ENCODE measurements at places on chromosomes 4 and X.

- DNase-seq, result no peak
These were observed 46.1 kb upstream of the CITED1 start for GRCh38 chrX:72351606-72352334.

DNA sequence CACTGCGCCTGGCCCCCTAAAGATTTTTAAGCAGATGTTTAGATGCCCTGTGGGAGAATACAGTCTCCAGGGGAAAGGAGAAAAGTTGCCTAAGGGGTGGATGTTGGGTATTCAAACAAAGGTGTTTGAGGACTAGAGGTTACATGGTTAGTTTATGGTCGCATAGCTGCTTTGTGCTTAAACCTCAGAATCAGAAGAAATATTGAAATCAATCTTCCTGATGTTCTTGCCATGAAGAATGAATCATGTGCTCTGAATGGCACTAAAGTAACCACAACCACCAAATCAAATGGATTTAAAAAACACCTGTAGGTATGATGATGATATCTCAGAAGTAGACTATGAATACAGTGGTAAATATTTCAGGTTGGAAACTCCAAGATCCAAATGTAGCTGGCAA lies 42.7 kb upstream of the TEX13A start:
- DNase-seq, result no peak

GRCh38 chr4:105166066-105166465 lies 19.4 kb downstream of the TET2 start:
- no peak for DNase-seq

DNA sequence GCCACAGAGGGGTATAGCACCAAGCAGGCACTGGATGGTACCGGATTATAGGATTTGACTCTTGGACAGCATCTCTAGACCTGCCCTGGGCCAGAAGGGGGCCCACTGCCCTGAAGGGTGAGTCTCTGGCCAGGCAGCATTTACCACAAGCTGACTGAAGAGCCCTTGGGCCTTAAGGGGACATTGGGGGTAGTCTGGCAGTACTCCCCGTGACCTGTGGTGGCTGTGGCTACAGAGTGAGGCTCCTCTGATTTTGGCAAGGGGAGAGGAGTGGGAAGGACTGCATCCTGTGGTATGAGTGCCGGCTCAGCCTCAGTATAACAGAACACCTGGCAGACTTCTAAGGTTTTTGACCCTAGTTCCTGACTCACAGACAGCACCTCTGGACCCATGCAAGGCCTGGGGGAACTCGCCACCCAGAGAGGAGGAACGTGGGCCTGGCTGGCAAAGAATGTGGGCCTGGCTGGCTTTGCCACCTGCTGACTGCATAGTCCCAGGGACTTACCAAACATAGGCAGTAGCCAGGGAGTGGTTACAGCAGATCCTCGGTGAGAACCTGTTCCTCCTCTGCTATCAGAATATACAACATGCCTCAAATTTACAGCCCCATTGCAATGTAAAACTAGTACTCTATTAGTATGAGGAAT lies 48.1 kb downstream of the ABCB7 start:
- DNase-seq, result no peak

DNA sequence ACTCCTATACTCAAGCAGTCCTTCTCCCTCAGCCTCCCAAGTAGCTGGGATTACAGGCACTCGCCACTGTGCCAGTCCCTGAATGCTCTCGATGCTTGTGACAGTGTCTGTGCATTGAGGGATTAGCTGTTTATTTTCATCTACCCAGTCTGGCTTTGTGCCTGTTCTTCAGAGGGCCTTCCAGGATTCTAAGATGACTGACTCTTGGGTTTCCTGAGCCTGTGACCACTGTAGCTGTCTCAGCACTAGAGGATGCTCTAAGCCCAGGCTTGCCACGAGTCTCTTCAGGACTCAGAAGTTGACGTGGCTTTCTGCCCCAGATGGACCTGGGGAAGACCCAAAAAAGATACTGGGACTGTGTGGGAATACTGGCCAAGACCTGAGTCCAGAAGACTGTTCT lies 201.4 kb downstream of the ARHGAP10 start:
- DNase-seq, result no peak

DNA sequence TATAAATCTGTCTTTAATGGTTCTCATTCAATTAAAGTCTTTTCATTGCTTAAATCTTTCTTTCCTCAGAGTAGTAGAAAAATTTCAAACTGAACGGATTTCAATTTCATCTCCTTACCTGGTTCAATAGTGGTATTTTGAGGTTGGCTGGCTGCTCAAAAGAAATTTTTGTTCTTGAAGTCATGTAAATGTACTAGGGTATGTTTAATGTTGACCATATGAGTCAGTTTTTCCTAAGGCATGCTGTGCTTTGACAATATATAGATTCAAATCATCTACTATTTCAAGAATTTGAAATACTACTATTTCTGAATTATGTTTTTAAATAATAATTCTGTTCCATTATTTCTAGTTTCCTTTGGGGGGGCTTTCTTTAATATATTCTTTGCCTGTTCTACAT lies 105.5 kb downstream of the PACRGL start:
- DNase-seq, result no peak

DNA sequence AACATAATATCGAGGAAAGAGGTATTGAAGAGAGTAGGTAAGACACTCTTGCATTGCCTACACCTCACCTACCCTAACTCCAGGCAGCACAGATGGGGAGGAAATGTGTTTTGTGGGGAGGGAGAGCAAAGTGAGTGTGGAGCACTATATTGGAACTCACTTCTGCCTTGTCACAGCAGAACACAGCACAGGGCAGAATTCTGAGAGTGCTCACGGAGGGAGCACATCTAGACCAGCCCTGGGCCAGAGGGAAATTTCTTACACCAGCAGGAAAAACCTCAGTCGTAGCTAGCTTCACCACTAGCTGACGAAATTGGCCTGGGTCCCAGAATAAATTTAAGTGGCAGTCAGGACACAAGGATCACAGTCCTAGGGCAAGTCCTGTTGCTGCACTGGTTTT lies 517.3 kb downstream of the TMA16 start:
- no peak for DNase-seq

- DNase-seq, result no peak
These were observed 731.0 kb downstream of the CENPC start for GRCh38 chr4:66814277-66814676.

GRCh38 chrX:136497556-136498052 lies at the start of gene HTATSF1:
Gene HTATSF1 (plus strand): TSS chrX:136497592. CDS start chrX:136497685, 93 bp downstream.
- no peak for DNase-seq

DNA sequence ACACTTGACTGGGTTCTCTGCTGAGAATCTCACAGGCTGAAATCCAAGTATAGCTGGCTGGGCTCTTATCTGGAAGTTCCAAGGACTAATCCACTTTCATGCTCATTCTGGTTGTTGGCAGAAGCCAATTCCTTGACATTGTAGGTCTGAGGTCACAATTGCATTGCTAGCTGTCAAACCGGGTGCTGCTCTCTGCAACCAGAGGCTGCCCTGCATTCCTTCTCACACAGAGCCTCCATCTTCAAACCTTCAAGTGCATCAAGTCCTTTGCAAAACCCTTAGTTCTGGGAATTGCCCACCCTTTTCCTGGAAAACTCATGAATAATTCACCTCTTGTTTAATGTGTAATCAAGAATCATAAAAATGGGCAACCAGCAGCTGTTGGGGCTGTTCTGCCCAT lies 404.2 kb downstream of the KCNIP4 start:
- no peak for DNase-seq

- DNase-seq, result no peak
These were observed 600.0 kb downstream of the BCOR start for GRCh38 chrX:39497702-39498265.

GRCh38 chr4:188198982-188199792 lies 59.9 kb downstream of the TRIML1 start:
- DNase-seq, result no peak

- DNase-seq, result no peak
These were observed 19.2 kb upstream of the WFS1 start for GRCh38 chr4:6250235-6250983.

- DNase-seq, result no peak
These were observed 128.2 kb downstream of the CBR4 start for GRCh38 chr4:168881781-168882420.

- DNase-seq, result no peak
These were observed 36.0 kb downstream of the SORBS2 start for GRCh38 chr4:185775792-185776555.

DNA sequence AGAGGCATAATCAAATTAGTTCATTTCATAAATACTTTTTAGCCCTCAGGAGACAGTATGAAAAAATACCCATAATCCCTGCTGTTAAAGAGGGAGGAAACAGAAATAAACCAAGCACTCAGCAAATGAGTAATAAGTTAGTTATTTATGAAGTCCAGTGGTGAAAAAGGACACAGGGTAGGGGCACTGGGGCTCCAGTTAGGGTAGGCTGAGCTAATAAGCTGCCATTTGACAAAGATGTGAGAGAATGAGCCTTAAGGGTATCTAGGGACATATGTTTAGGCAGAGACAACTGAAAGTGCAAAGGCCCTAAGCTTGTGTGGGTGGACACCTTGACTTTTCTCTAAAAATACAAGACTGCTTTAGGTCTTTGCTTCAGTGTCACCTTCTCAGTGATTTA lies 94.4 kb downstream of the IL15 start:
- no peak for DNase-seq

- DNase-seq, result no peak
These were observed 68.0 kb upstream of the ZNF157 start for GRCh38 chrX:47302396-47302795.

DNA sequence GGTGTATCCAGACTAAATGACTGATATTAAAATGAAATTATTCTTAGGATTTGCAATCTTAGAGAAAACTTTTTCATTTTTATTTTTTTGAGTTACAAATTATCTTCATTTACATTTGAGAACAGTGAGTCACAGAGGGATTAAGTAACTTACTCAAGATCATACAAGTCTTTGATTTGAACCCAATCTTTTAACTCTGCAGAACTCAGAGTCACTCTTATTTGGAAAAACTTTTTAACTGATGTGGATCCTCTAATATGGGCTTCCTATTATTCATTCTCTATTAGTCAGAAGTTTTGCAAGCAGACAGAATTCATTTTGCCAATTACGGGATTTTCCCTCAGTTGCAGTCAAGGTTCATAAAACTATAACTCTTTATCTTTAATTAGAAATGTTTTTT lies 20.1 kb downstream of the HPRT1 start:
- DNase-seq, result no peak

DNA sequence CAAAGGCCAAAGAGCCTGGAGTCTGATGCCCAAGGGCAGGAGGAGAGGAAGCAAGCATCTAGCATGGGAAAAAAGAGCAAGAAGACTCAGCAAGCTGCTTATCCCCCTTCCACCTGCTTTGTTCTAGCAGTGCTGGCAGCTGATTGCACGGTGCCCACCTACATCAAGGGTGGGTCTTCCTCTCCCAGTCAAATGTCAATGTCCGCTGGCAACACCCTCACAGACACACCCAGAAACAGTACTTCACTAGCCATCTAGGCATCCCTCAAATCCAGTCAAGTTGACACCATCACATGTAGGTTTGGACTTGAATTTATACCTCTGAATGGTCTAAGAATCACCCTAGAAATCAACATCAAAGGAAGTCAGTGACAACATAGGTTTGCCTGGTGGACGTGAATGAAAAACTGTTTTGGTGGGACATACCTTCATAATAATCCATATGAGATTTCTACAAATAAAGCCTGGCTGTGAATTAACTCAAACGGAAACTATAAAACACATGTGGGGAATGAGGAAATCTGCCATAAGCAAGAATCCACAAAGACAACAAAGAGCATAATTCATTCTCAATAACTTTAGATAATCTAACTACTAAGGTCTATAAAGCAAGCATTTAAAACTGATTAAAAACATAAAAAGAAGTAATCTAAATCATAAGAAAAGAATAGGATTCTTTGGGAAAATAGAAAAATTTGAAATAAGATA lies 185.8 kb upstream of the JADE1 start:
- DNase-seq, result no peak

GRCh38 chr4:25032126-25032525 lies 1.4 kb upstream of the LGI2 start:
- no peak for DNase-seq

GRCh38 chr4:94408549-94409374 lies 43.0 kb upstream of the PDLIM5 start:
- no peak for DNase-seq

- DNase-seq, result no peak
These were observed 108.2 kb upstream of the BMPR1B start for GRCh38 chr4:94649381-94650133.

DNA sequence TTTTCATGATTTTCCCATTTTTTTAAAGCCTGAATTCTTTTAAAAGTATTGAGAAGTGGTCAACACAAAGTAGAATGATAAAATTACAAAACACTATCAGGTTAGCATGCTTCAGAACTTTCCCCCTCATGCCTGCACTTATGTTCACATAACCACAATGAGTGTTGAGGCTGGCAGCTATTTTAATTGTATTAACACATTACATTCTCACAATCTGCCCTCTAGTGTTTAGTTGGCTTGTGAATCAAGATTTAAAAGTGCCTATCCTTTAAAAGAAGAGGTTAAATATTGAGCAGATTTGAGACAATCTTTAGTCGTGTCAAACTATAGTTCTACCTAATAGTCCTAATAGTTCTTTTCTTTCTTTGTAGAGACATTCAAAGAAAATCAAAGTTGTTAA lies 93.6 kb upstream of the NAP1L5 start:
- no peak for DNase-seq

GRCh38 chrX:17417372-17417771 lies 42.4 kb downstream of the NHS start:
- DNase-seq, result no peak

GRCh38 chr4:176453658-176454057 lies 133.9 kb downstream of the SPCS3 start:
- DNase-seq, result no peak

DNA sequence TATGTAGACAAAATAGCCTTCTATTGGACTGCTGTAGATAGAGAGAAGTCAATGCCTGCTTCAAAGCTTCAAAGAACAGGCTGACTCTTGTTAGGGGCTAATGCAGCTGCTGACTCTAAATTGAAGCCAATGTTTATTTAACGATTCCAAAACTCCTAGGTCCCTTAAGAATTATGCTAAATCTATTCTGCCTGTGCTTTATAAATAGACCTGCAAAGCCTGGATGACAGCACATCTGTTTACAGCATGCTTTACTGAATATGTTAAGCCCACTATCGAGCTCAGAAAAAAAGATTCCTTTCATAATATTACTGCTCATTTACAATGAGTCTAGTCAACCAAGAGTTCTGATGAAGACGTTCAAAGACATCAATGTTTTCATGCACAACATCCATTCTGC lies 54.8 kb upstream of the RBMXL3 start:
- no peak for DNase-seq

DNA sequence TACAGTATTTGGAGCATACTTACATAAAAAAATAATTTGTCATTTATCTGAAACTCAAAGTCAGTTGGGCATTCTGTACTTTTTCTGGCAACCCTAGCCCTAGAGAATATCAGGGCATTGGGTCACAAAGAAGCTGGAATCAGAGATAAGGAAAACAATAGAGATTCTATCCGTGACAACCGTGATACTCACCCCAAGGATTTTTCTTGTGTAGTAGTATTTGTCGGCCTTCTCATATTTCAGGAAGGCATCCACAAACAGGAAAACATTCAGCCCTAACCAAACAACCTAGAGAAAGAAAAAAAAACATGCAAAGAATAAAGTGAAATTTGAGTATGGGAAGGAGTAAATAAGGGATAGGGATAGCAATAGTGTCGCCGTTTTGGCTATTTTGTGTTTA lies 3.6 kb downstream of the NOX1 start:
- DNase-seq, result no peak

- no peak for DNase-seq
These were observed 87.0 kb downstream of the RNF150 start for GRCh38 chr4:141046255-141046654.
